Forelimb muscle (tissue), 1 donor: ENCODE measurements at places on chromosomes 5 and 9. TPM values are rescaled to one million over a fixed set of nuclear protein-coding genes. Genes with fewer than 3 reads are reported as not detected.

Gene SPARC
- 4,012 TPM for polyA plus RNA-seq

DNA sequence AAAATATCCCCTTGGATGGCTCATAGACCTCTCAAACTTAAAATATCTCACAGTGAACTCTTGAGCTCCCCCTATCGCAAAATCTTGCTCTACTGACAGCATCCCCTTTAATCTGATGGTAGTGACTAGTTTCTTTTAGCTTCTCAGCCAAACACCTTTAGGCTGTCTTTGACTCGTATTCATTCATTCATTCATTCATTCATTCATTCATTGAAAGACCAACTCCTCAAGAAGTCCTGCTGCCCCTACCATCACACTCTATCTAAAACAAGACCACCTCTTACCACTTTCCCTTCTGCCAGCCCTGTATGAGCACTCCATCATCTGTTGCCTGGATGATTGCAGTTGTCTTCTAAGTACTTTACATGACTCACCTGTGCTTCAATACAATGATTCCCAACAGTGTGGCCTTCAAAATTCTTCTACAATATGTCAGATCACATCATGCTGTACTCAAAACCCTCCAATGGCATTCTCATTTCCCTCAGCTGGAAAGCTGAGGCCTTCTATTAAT, 46.8 kb downstream of the ITGA2 start:
- DNase-seq, result no peak

DNA sequence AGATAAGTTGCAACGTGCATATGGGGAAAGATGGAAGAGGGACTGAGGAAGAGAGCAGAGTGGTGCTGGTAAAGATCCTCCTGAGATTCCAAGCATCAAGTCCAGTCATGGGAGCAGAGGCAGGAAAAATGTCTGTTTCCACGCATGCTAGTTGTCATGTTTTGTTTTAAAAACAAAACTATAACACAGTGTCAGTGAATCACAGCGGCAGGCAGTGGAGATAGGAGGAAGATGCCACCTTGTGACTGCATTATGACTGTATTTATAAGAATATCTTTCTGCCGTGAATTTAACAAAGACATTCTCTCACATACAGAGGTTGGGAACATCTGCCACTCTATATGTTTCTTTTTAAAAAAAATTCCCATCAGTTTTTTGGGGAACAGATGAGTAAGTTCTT, 3.7 kb upstream of the SVEP1 start:
- DNase-seq, result no peak

Gene NEUROG1
- not detected for polyA plus RNA-seq

GRCh38 chr9:31824860-31825259, 559.6 kb upstream of the ACO1 start:
- no peak for DNase-seq

Gene IFNA2
- polyA plus RNA-seq, result not detected

- DNase-seq, result peak; percentile 26
Observed at GRCh38 chr5:173016598-173017046, 33.1 kb downstream of the ATP6V0E1 start.

GRCh38 chr9:121156263-121156731, 45.4 kb downstream of the RAB14 start:
- DNase-seq, result no peak

GRCh38 chr9:81474125-81474524, 215.2 kb downstream of the TLE1 start:
- DNase-seq, result no peak

- DNase-seq, result no peak
Observed at GRCh38 chr5:171513591-171513990, 94.1 kb downstream of the FGF18 start.

DNA sequence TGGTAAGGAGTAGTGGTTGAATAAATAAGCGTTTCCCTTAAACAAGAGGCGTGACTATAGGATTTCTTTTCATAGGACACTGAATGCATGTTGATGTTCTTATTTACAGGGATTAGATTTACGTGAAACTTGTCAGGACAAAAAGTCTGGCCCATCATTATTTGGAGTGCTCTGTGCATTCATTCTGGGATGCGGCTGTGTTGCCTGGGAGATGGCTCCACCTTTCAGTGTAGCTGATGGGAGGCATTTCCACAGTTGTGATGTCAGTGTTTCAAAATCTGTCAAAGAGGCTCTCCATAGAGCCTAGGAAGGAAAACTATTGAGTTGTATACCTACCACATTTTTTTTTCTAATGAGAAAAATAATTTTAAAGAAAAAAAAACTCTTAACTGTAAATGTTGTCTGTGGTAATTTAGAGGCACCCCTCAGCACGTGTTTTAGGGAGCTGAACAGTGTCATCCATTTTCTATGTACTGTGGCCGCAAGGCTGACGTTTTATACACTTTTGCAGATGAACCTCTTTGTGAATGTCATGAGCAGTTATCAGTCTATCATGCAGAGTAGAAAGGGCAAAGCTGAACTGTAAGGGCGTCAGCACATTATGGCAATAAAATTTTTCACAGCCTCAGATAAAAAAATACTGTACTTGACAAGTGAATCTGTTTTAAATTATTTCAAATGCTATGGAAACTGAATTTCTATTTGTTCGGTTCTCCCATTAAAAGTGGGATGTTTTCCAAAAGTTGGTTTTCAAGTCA, 202.7 kb downstream of the PBX3 start:
- DNase-seq, result no peak

- DNase-seq, result no peak
Observed at GRCh38 chr9:133140174-133140505, 19.1 kb upstream of the RALGDS start.

DNA sequence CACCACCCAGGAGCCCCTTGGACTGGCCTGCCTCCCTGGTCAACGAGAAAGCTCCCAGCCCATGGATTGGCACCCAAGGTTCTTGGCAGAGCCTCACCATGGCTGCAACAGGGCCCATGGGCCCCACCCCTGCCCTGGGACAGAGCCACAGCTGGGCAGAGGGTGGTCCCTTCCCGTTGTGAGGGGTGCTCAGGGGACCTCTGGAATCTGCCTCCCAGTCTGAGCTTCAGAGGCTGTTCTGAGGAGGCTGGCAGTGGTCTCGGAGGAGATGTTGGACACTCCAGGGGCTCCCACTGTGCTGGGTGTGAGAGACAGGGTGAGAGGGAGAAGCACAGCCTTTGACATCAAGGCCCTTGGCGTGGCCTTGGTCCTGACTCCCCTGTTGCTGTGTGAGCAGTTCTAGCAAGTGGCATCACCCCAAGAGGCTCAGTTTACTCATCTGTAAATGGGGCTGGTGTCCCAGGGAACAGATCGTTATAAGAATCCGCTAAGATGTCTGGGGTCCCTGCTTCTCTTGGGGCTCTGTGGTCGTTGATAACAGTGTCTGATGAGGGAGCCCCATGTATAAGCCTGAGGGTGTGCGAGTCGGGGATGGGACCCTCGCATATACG, 33.0 kb downstream of the LHX3 start:
- no peak for DNase-seq

GRCh38 chr5:178083922-178084321, 29.4 kb upstream of the N4BP3 start:
- DNase-seq, result no peak
